Activated effector memory CD4-positive, alpha-beta T cell treated with anti-CD3 and anti-CD28 coated beads, Interleukin-2, amount 50 U/mL, for 16 hours (primary cell): ENCODE measurements at places on chromosomes 13 and 19.

DNA sequence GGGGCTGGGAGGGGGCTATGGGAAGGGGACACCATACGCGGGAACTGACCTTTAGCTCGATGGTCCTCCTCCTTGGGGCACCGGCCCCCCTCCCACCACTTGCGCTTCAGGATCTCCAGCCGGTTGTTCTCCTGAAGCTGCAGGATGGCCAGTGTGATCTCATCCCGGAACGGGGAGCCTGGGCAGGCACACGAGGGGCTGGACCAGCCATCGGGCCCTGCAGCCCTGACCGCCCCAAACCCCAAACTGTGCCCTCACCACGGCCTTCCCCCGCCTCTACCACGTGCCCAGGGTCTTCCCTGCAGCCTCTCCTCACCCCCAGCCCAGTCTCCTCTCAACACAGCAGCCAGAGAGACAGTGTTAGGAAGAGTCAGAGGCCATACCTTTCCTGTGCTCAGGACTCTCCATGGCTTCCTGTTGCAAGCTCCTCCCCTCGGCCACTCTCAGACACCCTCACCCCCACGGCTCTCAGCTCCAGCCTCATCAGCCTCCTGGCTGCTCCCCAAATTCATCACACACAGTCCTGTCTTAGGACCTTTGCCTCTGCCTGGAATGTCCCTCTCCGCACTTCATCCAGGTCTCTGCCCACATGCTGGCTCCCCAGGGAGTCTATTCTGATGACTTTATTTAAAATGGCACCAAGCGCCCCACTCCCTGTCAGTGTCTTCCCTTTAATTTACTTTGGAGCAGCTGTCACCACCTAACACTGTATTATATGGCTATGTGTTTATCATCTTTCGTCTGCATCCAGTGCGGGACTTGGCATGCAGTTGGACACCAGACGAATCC is 9.7 kb upstream of the ATP1A3 start:
- no peak for DNase-seq

GRCh38 chr13:21735701-21736401 is 65.0 kb downstream of the FGF9 start:
- DNase-seq, result no peak

GRCh38 chr19:33507021-33507956 is 14.3 kb downstream of the PEPD start:
- DNase-seq, result no peak

GRCh38 chr19:17948514-17948900 is 15.7 kb downstream of the CCDC124 start:
- DNase-seq, result no peak

DNA sequence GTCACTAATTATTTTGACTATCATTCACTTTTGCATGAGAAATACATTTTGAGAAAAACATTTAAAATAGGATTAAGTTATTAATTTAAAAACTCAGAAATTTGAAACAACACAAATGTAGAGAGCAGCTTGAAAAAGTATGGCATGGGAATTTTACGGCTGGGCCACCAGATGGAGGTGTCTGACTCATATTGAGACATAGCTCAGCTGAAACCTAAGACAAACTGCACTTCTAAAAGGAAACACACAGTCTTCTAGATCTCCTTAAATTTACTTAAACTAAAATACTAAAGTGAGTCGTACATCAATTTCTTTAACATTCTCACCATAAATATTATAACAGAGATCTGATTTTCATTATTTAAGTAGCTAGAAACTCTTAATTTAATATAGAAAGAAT is 41.9 kb upstream of the POSTN start:
- DNase-seq, result no peak

DNA sequence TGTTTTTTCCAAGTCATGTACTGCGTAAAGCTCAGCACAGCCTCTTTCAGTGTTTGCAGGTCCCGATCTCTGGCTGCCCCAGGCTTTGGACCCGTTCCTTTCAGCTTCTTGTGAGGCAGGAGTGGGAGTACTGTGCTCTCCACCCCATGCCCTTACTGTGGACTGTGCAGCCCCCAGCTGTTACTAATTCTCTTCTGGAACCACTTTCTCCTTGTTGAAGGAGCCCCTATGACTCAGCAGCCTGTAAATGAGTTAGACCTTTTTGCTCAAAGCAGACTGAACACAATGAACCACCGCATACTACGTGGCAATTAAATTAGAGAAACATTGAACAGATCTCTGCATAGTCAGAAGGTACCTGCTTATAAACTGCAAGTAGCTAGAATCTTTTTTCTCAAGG is 39.0 kb downstream of the SERTM1 start:
- DNase-seq, result no peak

DNA sequence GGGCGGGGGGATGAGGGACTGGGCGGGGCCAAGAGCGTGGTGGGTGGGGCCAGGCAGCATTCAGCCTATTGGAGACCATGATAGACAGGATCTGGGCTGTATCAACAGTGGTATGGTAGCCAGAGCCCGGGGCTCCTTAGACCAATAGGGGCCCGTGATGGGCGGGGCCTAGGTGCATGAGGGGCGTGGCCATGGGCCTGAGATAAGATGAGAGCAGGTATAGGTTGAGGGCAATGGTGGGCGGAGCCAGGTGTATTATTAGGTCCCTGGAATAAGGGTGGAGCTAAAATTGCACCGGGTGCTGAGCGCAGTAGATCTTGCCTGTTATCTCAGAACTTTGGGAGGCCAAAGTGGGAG is 5.3 kb downstream of the ABCA7 start:
- peak; percentile 85 for DNase-seq

DNA sequence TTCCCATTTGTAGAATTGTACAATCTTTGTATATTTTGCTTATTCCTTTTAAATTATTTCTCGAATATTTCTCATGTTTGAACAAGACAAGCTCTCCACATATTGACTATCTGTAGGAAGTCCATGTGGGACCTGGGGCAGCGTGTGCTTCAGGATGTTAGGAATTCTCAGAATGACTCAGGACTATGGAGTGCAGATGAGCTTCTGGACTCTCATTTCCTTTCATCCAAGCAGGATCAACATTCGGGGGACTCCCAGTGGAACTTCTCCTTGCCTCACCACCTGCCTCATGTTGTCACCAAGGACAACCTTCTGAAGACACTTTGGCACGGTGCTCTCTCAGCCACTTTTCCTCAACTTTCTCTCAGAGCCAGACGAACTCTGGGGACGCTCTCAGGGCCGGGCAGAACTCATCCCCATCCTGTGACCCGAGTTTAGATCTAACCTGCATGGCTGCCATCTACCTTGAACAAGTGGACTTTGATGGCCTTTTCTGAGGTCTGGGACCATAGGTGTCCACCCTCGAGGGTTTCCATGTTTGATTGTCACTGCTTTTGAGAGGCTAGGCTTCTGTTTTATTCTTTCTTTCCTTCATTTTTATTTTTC is 441.7 kb downstream of the IRS2 start:
- DNase-seq, result no peak

DNA sequence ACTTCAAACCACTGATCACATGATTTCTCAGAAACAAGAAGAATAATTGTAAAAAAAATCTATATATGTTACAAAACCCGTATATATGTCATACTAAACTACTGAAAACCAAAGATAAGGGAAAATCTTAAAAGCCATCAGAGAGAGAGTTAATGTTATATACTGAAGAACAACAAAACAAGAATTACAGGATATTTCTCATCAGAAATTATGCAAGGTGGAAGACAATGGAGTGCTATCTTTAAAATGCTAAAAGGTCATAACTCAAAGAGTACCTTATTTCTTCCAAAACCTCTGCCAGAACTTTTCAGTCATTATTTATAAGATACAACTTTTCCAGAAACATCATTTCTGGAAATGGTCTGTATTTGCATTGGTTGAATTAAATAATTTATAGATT is 256.8 kb downstream of the RBM26 start:
- no peak for DNase-seq

GRCh38 chr13:97460004-97460775 is 26.2 kb downstream of the RAP2A start:
- DNase-seq, result no peak

- no peak for DNase-seq
Measured at GRCh38 chr13:69912630-69913029, 195.0 kb upstream of the ATXN8OS start.

DNA sequence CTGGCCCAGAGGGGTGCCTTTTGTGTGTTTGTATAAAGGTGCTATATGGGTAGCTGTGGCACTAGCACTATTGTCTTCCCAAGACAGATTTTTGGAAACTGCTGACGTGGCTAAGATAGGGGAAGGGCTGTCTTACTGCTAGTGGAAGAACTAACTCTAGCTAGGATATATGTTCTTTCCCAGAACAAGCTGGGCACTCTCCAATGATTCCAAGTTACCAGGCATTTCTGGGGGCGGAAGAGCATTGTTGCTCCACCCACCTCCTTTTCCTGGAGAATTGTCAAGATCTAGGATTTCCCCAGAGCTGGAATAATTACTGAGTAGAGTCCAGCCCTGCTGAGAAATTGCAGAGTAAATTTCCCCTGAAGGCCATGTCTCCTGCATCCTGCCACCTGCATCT is 408.3 kb downstream of the KLF5 start:
- no peak for DNase-seq

DNA sequence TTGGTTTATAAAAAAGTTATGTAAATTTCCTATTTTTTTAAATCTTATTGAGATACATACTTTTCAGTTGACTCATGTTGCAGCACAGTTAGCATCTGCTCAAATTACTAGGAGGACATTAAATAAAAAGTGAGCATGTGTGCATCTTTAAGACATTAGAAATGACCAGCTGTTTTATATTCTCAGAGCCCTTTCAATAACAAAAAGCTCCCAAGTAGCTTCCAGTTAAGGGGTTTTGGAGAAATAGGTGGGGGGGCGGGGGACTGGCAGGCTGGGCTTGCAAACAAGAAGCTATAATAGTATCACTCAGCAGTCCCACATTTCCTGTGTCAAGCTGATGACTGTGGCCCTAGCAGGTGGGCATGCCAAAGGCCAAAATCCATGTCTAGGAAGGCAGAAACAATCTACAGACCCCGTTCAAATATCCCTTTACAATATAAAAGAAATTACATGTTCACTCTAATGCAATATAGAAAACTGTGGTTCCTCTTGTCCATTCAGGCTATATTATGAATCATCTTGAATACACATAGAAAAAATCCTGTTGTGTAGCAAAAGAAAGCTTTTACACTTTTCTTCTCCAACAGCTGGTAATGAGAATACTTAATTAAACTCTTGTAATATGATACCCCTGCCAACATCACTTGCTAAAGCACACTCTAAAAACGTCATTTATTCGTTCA is 1713.2 kb upstream of the SLC10A2 start:
- no peak for DNase-seq
